ENCODE measurements at places on chromosomes 13 and 19.

GRCh38 chr19:2411709-2412108, 15.7 kb downstream of the TIMM13 start:
- DNase-seq: no peak

DNA sequence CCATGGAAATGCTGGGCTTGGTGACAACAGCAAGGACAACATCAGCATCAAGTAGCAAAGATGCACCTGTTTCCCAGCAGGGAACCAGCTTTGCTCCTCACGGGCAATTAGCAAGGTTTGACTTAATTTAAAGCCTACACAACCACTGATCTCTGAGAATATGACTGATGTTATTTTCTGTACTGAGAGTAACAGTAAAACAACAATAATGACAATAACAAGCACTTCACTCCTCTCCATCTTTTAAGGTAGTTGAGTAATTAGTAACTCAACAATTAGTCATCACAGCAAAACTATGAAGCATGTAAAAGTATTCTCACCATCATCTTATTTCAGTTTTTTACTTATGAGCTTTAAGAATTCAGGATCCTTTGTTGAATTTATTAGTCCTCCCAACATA, 37.3 kb downstream of the ENOX1 start:
- DNase-seq: no peak

GRCh38 chr19:35120492-35120891, 4.9 kb downstream of the FXYD3 start:
- peak; percentile 73 for DNase-seq

DNA sequence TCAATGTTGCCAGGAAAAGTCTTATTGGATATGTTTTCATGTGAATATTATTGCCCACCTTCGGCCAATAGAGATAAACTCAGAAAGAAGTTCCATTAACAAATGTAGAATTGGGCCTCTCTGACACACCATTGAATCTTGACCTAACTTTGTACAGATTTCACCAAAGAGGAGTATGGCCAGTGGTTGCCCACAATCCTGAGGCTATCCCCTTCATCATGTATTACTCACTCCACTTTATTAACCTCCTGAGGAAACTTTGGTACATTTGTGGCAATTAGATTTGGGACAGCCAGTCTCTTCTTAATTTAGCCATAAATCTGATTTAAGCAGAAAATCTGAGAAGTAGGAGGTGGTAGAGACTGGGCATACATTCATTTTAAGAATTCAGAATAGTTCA, 53.3 kb upstream of the POSTN start:
- no peak for DNase-seq

DNA sequence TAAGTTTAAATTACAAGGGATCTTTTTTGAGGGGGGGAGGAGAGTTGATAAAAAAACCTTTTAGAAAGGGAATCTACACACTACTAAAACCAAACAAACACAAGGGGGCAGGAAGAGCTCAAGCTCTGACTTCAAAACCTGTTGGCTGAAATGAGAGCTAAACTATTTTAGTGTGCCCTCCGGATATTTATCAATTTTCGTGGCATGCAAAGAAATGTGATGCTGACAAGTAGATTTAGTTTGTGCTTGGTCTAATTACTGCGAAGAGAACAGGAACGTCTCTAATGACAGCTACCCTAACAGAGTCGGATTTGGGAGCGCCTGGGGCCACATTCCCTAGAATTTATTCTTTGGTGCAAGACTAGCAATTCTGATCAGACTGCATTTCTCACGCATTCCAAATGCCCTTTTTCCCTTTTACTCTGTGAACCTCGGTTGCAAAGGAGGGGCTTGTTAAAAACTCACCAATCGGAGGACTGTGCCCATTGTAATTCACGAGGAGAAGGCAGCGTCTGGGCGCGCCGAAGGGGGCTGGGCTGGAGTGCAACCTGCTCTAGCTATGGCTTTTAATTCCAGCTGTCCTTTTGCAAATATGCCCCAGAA, 802 bp upstream of the FREM2 start:
- DNase-seq: peak; percentile 83

DNA sequence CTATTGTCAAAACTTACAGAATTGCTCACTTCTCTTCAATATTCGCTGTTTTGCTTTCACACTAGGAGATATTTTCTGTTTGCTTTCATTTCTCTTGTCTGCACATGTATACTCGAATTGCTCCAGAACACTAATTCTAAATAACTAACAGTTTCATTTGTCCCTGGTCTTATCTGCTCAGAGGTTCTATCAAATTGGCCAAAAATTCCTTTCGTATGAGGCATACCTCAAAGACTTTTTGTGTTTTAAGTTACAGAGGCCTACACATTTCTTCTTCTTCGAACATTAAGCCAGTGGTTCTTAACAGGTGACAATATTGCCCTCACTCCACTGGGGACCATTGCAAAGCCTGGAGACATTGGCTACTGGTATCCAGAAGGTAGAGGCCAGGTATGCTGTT, 1314.6 kb downstream of the EFNB2 start:
- DNase-seq: no peak

- no peak for DNase-seq
Measured at GRCh38 chr13:26949701-26950502, 189.3 kb upstream of the GPR12 start.

- no peak for DNase-seq
Measured at GRCh38 chr13:36261976-36262375, 35.6 kb downstream of the CCDC169 start.

- no peak for DNase-seq
Measured at GRCh38 chr13:32951580-32951979, 64.6 kb upstream of the KL start.

DNA sequence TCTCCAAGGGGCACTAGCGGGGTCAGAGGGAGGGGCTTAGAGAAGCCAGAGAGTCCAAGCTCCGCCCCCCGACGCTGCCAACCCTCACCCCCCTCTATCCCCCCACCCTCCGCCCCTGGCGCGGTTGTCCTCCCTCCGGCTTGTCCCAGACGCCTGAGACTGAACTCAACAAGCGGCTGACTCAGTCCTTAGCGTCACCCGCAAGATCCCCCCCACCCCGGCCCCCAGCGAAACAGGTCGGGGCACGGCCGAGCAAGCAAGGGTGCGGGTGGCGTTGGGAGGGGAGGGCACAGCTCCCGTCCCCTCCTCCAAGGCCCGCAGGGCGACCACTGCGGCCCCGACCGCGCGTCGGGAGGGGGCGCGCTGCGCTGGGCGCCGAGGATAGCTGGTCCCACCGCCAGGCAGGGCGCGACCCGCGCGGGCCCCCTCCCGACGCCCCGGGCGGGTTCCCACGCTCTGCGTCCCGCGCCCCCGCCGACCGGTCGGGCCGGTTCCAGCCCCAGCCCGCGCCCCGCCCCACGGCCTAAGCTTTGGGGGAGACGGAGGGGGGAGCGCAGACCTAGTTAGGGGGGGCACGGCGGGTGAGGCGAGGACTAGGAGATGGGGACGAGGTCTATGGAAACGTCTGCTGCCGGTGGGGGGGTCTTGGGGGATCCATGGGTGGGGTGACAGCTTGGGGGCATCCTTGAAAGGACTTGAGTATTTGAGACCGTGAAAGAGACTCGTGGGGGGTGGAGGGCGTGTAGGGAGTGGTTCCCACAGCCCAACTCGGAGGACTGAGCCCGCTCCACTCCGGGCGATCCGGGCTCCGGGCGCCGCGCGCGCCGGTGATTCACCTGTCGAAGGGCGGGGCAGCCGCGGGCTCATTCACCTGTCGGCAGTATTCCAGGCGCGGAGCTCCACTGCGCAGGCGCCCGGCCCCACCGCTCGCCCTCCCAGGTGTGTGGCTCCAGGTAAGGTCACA, 5.1 kb downstream of the NOTCH3 start:
- DNase-seq: no peak

GRCh38 chr19:2624537-2625091, 77.9 kb downstream of the GNG7 start:
- no peak for DNase-seq

GRCh38 chr19:31139871-31140505, 209.2 kb downstream of the TSHZ3 start:
- DNase-seq: no peak

GRCh38 chr13:114064450-114065140, 67.8 kb downstream of the RASA3 start:
- peak; percentile 92 for DNase-seq

DNA sequence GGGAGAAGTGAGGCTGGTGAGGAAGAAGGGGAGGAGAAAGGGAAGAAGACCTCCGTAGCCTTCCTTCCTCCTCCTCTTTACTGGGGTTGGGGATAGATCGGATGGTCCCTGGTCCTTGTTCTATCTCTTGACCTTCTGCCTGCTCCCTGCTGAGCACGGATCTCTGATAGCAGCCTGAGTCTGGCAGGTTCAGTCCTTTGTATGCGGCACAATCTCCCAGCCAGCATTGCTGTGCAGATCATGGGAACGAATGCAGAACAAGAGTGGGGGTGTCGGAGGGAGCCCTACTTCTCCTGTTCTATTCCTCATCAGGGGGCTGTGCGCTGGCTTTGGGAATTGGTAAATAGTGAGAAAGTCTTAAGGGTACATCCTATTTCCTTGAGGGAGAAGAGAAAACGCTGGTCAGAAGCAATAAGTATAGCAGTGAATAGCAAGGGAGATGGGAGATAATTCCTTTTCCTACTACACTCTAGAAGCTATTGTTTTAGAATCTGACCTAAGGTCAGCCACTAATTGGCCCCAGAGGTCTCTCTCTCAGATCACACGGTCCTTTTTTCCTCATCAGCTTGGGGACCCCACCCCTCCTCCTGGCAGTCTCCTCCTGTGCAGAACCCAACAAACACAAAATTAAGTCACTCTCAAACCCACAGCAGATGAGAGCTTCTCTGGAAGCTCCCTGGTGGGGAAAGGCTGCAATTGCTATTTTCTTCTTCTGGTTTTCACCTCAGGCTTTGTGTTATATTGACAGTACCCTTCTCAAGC, 41.0 kb downstream of the KL start:
- DNase-seq: no peak
